ENCODE measurements at places on chromosomes 6 and 20. TPM values are rescaled to one million over a fixed set of nuclear protein-coding genes. Genes with fewer than 3 reads are reported as not detected.

- no peak for DNase-seq
Observed at GRCh38 chr6:16793828-16794412, 32.7 kb upstream of the ATXN1 start.

GRCh38 chr20:59993736-59994430 lies 35.7 kb downstream of the CDH26 start:
- no peak for DNase-seq

- no peak for DNase-seq
Observed at GRCh38 chr20:49505518-49505917, 23.1 kb upstream of the KCNB1 start.

- DNase-seq, result no peak
Observed at GRCh38 chr6:31749301-31750036, 9.7 kb downstream of the MSH5 start.

- DNase-seq, result no peak
Observed at GRCh38 chr6:163487606-163488005, 73.1 kb downstream of the QKI start.

DNA sequence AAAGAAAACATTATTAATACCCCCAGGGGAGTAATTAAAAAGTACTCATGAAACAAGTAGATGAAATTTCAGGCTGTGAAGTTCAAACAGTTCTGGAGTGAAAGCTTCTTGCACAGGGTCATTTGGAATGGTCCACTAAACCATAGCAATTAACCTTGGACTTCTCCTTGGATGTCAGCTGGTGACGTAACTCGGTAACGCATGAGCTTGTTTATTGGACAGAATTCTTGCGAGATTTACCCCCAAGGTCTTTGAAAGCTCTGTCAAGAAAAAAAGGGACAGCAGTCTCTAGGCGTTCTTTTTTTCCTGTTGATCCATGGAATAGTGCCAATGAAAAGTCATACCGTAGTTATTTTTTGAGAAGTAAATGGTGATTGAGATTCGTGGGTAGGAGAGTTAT lies 2.2 kb downstream of the CD83 start:
- DNase-seq, result no peak

DNA sequence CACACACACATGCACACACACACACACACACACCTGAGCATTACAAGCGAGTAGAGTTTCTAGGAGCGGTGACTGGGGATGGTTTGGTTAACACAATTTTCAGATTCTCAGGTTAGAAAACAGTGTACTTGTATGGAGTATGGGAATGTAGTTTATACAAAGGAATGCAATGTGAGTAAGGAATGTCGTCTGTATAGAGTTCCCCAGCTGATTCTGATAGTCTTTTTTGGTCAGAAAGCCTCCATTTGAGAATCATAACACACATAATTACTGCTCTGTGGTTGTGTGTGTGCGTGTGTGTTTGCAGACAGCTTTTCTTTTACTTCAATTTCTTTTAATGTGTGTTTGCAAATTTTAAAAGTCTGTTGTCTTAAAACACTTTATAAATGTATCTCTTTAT lies 93.2 kb downstream of the MYO6 start:
- no peak for DNase-seq

- no peak for DNase-seq
Observed at GRCh38 chr6:169223006-169223405, 30.6 kb downstream of the THBS2 start.

GRCh38 chr6:71410681-71411080 lies 122.1 kb downstream of the OGFRL1 start:
- DNase-seq, result no peak

DNA sequence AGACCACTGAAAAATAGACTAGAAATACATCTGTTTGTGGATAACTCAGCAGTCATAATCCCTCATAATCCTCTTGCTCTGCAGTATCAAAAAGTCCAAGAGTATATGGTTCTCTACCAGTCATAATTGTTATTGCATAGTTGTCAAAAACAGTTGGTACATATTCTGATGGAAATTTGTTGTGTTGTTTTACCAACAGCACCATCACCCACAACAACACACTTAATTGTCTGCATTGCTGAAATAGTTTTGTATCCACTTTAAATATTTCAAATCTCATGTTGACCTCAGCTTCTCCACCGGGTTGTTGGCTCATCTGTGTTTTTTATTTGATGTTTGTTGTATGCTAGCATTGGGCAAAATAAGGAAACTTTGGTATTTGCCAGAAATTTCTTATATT lies 39.4 kb downstream of the ITCH start:
- DNase-seq, result no peak

- DNase-seq, result no peak
Observed at GRCh38 chr6:157531169-157531985, 150.4 kb downstream of the ZDHHC14 start.

DNA sequence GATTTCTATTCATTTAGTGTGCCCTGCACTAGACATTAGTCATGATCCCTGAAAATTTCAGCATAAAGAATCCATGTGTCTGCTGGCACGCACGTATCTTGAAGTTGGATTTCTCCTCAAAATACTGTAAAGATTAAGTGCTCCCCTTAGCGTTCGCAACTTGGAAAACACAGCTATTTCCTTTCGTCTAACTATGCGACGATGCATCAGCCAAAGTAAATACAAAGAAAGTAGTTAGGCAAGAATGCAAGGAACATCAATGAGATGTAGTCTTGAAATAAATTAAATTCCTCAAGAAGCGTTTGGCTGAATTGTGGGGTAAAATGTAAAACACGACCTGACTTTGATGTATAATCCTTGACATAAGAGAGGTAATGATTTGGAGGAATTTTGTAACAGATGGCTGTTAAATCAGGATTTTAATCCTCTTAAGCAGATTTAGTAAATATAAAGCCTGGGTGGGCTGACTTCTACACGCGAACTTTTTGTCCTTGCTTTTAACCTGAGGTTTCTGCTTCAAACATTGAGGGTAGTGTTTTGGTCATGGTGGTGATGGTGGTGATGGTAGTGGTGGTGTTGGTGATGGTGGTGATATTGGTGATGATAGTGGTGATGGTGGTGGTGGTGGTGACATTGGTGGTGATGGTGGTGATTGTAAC lies 88.2 kb downstream of the FOXF2 start:
- no peak for DNase-seq

DNA sequence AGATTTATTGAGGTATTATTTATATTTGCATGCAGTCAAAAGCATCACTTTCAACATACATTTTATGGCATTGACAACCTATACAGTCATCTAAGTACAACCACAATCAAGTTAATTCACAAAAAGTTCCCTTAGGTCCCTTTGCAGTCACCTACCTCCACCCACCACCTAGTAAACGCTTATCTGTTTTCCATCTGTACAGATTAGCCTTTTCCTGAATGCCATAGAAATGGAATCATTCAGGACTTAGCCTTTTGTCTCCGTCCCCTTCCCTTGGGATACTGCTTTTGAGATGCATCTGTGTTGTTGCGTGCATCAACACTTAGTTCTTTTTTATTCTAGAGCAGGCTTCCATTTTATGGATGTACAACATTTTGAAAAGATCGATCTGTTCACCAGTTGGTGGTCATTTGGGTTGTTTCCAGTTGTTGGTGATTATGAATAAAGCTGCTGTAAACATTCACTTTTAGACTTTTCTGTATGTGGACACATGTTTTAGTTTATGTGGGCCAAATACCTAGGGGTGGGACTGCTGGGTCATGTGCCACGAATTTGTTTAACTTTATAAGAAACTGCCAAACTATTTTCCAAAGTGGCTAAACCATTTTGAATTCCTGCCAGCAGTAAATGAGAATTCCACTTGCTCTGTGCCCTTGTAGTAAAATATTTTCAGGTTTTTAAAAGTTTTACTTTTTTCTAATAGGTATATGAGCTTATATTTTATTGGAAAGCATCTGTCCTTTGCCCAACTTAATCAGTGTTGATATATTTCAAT lies 17.6 kb upstream of the IFNGR1 start:
- DNase-seq, result no peak

DNA sequence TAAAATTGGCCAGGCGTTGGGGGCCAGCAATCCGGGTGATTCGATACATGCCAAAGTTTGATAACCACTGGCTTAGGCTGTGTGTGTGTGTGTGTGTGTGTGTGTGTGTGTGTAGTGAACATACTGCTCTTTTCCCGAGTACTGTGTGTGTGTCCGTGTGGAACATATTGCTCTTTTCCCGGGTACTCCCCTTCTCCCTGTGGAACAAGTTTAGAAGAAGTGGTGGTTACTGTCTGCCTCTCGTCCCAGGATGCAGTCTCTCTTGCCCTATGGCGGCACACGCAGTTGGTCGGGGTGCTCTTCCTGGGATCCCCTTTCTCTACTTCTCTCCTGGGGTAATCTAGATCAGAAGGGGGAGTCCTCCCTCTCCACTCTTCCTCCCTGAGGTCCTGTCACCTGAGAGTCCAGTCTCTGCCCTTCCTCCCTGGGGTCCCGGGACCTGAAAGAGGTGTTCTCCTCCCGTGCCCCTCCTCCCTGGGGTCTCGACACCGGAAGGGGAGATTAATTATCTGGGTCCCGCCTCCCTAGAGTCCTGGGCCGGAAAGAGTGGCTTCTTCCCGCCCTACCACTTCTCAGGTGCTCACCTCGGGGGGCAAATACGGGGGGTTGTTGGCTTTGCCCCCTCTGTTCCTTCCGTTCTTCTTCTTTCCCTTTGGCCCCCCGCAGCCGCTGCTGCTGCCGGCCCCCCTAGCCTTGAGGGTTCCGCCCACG lies 516 bp downstream of the GTPBP2 start:
- DNase-seq, result peak; percentile 76

DNA sequence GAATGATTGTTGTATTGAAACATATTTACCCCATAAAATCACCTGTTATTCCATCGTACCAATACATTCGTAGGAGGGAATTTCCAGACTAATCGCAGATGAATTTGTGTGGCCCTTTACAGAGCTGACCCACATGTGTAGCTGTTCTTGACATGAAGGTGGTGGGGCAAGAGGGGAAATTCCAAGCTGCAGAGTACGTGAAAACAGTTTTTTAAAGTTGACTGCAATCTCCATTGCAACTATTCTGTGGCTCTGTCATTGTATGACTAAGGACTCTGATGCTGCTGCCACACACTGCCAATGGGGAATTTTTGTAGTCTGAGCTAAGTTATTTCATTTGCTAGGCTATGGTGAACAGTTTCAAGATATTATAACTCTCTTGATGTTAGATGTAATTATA lies 46.4 kb upstream of the ADTRP start:
- no peak for DNase-seq

- DNase-seq, result no peak
Observed at GRCh38 chr20:46240065-46240464, 68.2 kb downstream of the CDH22 start.

DNA sequence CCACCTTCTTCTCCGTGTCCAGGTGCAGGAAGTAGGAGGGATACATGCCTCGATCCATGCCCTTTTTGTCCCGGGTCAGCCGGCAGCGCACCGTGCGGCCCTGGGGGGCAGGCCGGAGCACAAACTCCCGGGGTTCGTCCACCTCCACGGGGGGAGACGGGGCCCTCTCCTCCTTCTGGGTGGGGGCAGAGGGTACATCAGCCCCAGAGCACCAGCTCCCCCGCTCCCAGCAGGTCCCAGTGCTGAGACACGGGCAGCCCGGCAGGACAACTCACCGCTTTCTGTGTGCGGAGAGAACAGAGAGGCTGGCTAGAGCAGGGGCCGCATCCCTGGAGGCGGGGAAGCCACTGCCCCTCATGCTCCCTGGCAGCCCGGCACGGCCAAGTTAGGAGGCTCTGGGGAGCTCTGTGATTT lies 6.7 kb downstream of the TULP1 start:
- DNase-seq, result no peak

- DNase-seq, result no peak
Observed at GRCh38 chr20:59644371-59644939, 40.1 kb downstream of the PHACTR3 start.

DNA sequence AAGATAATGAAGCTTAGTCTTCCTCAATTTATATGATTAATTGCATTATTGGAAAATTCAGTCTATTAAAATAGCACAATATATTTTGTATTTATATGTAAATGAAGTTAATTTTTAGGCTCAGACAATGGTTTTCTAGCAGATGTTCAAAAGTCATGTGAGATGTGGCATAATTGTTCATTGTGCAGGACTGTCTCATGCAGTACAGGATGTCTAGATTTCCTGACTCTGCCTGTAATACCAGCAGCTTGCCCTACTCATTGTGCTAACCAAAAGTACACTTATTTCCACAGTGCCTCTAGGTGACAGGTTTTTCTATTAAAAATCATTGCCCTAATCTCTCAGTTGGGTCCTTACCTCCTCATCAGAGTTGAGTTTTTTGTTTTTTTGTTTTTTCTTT lies 12.4 kb downstream of the RALGAPB start:
- no peak for DNase-seq

DNA sequence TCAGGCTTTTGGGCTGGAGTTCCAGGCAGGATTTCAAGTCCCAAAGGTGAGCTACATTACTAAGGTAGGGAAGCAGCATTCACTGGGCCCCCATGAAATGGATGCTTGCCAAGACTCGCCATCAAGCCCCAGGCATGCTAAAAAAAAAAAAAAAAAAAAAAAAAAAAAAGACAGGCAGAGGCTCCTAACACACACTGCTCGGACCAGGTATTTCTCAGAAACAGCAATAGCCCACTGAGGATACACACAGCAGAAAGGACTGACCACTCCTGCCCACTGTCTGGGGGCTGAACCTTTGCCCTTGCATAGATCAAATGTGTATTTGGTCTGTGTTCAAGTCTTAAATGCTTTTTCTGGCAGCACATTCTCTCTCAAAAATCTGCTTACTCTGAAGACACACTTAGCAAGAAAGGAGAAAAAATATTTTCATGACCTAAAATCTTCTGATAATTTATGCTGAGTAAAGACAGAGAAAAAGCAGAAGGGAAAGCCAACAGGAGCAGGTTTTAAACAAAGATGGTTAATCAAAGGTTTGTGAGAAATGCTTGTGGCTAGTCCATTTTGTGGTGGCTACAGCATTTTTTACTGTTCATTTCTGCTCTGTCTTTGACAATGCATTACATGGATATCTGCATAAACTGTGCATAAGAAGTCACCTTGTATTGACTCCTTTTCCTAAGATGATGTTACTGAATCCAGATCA lies 37.9 kb upstream of the BEND6 start:
- DNase-seq, result no peak

DNA sequence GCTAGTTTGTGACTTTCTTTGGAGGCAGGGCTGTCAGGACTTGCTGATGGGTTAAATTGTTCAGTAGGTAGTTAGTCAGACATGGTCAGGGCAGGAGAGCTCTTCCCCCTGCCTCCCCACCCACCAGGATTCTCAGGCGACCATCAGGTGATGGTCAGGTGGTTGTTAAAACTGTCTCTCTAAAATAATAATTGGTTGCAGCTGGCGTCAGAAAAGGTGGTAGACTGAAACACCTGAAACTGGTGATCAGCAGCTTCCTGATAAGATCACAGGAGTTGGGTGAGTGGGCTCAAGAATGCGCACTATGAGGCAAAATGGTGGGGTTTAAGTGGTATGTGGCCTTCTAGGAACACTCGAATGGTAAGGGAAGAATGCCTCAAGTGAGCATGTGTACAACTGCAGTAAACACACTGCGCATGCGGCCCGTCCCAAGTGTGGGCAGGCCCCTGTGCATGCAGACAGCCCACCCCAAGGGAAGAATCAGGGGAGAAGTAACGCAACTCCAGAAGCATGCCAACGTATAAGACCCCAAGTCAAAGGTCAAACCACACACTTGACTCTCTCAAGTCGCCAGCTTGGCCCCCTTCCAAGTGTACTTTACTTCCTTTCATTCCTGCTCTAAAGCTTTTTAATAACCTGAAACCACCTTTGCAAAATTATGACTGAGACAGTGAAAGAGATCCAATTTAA lies 7.9 kb upstream of the BLCAP start:
- DNase-seq, result no peak

- DNase-seq, result no peak
Observed at GRCh38 chr20:46283426-46284039, 24.8 kb downstream of the CDH22 start.

IL17A gene
- not detected for total RNA-seq

PTCHD4 gene
- total RNA-seq, result 1.1 TPM

GABRR1 gene
- not detected for total RNA-seq

TBX18 gene
- 4.6 TPM for total RNA-seq

GPX6 gene
- total RNA-seq, result not detected

SIRPG gene
- not detected for total RNA-seq

TFAP2D gene
- not detected for total RNA-seq
